ENCODE measurements at places on chromosomes 6 and 20.

DNA sequence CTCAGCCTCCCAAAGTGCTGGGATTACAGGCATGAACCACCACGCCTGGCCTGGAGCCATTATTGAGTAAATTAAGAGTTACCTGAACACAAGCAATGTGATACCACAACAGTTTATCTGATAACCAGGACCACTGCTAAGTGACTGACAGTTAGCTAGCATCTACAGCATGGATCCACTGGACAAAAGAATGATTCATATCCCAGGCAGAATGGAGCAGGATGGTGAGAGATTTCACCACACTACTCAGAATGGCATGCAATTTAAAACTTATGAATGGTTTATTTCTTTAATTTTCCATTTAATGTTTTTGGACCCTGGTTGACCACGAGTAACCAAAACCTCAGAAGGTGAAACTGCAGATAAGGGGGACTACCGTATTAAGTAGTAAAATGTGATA lies 48.6 kb downstream of the RALGAPA2 start:
- no peak for DNase-seq

DNA sequence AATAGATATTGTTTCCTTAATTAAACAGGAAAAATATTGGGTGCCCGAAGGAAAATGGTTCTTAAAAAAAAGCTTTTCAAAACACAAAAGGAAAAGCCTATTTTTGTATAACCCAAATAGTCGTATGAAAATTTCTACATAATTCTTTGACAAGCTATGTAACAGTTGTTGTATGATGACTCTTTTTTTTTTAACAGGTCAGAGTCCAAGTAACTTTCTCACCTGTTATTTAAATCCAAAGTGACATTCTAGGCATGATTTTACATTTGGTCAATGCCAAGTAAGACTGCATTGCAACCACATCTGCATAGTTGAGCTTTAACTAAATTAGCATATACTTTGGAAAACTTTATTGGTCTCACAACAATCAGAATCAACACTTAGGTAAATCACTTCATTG lies 24.1 kb downstream of the GSTA2 start:
- DNase-seq, result no peak

DNA sequence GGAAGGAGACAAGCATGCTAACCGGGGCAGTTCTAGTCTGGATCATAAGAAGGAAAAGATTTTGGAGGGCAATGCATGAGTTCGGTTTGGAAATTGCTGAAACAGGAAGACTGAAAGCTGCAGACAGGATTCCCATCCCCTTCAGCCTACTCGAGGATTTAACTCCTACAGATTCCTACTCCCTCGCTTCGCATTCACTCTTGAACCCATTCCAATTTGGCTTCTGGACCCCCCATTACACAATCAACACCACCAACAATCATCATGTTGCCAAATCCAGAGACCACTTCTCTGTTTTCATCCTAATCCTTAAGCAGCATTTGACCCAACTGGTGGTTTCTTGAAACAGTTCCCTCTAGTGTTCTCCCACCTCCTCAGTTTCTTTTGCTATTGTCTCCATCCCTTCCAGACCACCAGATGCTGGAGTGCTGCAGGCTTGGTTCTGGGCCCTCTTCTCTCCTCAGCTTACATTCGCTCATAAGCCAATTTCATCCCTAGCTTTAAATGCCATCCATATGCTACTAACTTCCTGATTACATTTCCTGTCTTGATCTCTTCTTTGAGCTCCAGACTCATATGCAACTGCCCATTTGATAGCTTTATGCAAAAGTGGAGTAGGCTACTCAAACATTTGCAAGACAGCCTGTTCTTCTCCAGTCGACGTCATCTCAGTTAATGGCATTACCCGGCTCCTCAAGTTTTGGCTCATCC lies 66.5 kb downstream of the DTNBP1 start:
- no peak for DNase-seq

- no peak for DNase-seq
These were observed 34.8 kb upstream of the UST start for GRCh38 chr6:148711833-148712654.

DNA sequence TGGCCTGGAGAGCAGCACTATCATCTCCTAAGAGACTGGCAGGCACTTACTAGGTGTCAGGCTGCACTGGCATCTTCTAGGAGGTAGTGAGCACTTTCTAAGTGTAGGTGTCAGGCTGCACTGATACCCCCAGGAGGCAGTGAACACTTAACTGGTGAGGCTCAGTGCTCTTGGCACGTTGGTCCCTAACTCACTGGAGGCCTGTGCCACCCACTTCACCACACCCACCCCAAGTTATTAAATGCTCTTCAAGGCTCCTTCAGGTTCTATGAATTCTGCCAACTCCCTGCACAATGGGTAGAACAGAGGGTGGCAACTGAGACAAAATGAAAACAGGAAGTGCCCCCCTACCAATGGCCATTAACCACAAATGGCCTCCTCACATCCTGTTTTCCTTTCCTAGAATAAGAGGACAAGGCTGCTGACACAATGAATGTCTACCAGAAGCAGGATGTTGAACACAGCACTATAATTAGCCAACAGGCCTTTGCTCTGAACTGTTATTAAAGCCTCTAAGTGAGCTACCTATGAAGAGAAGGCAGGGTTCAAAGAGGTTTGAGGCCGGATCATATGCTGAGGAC lies 29.4 kb downstream of the NCOA5 start:
- DNase-seq, result no peak

DNA sequence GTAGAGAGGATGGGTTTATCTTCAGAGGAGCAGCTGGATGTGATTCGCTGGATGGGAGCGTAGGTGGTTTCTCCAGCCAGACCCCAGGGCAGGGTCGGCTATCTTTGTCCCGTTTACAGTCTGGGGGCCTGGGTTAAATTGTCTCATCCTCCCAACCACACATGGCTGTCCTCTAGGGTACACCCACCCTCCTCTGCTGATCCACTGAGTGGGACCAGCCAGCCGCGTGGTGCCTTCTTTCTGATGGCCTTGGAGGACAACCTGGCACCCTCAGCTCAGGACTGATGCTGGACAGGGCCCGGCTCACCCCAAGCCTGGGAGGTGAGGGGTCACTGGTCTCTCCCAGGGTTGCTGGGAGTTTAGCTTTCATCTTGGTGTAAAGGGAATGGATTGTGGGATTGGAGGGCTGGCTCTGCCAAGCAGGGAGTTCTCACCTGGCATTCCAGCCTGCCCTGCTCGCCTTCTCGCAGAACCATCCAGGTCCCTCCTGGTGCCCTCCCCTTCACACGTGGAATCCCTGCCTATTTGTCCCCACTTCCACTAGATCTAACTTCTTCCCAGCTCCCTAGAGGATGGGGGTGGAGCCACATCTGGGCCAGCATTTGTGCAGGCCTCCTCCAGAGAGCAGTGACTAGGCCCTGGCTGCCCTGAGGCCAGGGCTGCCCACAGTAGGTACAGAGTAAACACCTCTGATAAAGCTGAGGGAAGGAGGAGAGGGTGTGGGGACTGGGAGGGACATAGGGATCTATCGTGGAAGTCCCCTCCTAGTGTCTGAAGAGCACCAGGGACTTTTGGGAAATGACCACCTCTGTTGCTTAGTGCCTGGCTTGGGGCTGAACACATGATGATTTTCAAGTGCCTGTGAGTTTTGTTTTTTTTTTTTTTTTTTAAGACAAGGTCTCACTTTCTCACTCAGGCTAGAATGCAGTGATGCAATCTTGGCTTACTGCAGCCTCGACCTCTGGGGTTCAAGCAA lies 1.6 kb downstream of the ITPR3 start:
- DNase-seq, result peak; percentile 61

Measured in AG08396 (cell line).